Activated CD4-positive, alpha-beta T cell treated with anti-CD3 and anti-CD28 coated beads for 1 hour (primary cell): ENCODE measurements at places on chromosomes 3 and 15.

- no peak for DNase-seq
Observed at GRCh38 chr15:38547255-38547997, 17.2 kb downstream of the RASGRP1 start.

GRCh38 chr3:193544289-193544688, 10.4 kb downstream of the ATP13A4 start:
- no peak for DNase-seq

DNA sequence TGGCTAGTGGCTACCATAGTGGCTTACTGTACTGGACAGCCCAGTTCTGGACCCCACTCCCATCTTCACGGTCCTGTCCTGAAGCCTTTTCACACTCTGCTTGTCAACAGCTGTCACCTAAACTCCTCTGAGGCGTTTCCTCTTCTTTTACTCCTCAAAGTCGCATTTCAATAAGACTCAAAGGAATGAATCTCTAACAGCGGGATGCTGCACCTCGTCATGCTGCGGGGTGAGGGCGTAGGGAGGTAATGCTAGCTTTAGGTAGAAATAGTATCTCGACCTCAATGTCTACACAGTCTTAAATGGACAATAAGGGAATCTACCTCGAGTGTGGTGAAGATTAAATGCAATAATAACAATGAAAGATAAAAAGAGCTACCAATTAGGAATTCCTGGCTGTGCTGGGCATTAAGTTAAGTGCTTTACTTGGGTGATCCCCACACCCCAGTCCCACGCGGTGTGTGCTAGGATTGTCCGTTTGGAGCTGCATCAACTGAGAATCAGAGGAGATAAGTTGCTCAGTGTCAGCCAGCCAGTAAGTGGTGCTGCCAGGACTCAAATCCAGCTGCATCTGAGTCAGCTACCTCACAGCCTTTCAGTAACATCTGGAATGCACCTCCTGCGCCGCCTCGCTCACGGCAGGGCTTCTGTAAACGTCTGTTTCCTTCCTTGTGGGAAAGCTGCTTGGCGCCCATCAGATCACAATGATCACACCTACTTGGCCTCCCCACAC, 14.0 kb downstream of the PLA2G4D start:
- no peak for DNase-seq

- no peak for DNase-seq
Observed at GRCh38 chr3:64748244-64748904, 60.6 kb upstream of the ADAMTS9 start.

DNA sequence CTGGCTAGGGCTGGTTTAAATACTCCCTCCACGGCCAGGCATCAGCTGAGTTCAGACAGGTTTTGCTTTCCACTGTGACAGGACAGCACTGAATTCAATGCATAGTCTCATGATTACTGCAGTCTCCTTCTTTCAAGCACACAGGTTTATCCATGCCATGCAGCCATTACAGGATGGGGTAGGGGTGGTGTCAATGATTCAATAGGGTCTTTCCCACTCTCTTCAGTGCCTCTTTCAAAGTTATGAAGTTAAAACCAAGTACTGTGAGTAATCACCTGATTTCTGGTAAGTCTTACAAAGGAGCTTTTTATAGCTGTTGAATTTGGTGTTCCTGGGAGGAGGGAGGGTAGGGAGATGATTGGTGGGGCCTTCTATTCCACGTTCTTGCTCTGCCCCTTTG, 47.2 kb downstream of the TMEM212 start:
- DNase-seq = no peak

DNA sequence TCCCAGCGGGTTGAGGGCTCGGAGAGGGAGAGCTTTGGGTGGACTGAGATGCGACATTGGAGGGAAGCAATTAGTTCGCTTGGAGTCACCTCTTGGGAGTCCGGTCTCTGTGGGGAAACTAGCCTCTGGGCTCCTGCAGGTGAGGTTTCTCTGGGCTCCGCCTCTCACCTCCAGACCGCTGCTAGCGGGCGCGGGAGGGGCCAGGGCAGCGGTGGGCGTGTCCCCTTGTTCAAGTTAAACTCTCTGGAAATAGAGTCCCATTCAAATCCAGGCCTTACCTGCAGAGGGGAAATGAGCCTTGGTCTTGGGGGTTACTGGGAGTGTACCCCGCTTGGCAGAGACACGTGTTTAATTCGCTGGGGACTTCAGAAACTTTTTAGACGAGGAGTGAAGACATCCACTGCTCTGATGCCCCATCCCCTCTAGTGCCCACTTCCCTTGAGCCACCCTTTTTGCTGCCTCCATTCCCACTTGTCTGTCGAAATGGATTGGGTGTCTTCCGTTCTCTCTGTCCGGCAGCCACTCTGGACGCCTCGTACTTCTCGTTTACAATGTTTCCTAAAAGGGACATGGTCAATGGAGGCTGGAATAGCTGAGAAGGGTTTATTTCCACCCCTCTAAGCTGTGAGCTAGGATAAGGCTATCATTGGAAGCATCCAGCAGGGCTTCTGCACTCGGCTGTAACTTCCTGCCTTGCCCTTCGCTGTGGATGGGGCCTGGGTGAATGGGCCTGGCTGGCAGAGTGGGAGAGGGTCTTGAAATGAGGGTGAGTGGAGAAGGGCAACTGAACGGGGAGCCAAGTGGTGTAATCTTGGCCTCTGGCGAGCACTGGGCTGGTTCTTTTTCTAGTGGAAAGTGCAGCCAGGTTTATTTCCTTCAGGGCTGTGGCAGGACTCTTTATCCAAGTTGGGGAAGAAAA, 1.1 kb downstream of the MITF start:
- DNase-seq = no peak

DNA sequence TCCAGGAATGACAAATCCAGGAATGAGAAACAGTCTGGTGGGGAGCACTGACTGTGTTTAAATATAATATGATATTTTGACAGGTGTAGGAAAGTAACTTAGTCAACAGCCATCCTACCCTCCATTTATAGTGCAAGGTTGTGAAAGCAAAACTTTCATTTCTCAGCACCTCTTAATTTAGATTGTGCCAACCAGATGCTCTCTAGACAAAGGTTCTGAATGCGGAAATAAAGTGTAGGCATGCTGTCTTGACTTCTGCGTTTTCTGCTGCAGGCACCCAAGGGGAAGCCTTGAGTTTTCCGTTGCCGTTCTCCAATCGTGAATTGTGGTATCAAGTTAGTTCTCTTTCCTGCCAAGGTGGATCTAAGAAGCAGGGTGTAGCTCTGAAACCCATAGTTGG, 261.9 kb upstream of the SUCLG2 start:
- no peak for DNase-seq

- no peak for DNase-seq
Observed at GRCh38 chr15:73375755-73376305, 7.1 kb upstream of the HCN4 start.

GRCh38 chr3:151327571-151328198, 1.7 kb downstream of the P2RY13 start:
- DNase-seq = no peak

DNA sequence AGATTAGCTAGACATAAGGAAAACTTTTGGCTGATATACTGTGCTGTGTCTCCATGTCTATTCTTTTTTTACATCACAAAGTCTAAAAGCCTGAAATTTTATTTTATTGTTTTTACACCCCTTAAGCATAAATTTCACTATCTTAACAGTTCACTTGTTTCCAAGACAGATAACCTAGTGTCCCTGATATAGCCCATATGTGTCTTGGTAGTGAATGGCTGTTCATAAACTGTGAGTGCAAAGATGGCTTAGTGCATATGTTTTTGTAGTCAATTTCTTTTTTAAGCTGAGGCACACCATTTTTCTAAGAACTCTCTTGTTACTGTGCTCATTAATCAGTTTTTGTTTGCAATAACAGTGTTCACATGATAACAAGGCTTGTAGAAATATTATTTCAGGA, 381.1 kb downstream of the OXSM start:
- DNase-seq = no peak

DNA sequence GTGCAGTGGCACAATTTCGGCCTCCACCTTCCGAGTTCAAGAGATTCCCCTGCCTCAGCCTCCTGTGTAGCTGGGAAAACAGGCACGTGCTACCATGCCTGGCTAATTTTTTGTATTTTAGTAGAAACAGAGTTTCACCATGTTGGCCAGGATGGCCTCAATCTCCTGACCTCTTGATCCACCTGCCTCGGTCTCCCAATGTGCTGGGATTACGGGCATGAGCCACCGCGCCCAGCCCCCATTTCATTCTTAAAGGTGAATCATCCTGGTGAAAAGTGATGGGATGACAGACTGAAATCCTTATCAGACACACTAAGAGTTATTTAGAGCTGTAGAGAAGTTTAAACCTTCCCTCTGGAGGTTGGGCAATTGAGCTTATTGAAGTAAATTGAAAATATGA, 24.1 kb upstream of the SERPINI2 start:
- DNase-seq = no peak
